SK-N-SH treated with all-trans-retinoic acid at 6 μM for 48 hours (cell line): ENCODE measurements at places on chromosomes 4 and X.

DNA sequence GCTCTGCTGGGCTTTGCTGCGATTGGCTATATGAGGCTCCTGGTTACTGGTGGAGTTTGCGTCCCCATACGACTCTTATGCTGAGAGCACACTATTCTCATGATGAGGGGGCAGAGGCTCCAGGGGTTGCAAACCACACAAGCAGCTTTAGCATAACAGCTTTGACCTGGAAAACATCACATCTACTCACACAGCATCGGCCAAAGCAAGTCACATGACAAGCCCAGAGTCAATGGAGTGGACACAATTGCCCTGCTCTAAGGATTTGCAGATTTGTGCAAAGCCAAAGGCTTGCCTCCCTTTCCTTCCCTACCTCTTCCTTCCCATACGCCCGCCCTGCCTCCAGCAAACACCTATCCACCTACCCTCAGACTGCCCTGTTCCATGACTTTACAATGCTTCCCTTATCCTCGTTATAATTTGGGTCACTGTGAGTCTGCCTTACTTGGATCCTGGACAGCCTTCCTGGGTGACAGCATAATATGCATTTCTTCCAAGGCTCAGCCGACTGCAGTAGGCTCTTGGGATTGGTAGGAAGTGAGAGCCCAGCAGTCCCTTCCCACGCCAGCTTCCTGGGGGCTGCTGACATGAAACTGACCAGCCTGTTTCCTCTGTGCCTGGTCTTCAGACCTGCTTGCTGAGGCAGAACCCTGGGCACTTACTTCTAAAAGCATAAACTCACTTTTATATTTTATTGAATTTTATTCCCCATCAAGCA lies 208.2 kb upstream of the PSAPL1 start:
- ATAC-seq: no peak

- ATAC-seq: no peak
Measured at GRCh38 chr4:104915864-104916263, 230.8 kb upstream of the TET2 start.

DNA sequence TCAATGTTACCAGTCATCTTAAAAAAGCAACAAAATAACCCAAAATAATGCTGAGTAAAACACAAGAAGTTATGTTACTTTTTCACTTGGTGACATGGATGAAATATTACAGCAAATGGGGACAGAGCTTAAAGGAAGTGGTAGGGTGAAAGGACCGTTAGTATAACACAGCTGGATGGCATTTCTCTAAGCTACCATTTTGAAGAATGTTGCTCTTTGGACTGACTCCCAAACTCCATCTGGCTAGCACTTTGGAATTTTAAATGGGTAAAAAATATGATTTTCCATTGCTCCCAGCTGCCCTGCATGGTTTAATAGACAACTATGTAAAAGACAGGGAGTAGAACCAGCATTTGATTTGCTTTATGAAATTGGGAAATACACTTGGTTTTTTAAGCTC lies 27.6 kb downstream of the CLCN5 start:
- ATAC-seq: no peak

- ATAC-seq: no peak
Measured at GRCh38 chr4:155478336-155478835, 101.6 kb upstream of the MAP9 start.

- ATAC-seq: peak; percentile 66
Measured at GRCh38 chrX:83469551-83469950, 38.5 kb upstream of the POU3F4 start.

- ATAC-seq: no peak
Measured at GRCh38 chr4:174457468-174457867, 64.8 kb downstream of the HPGD start.

- peak; percentile 97 for ATAC-seq
Measured at GRCh38 chr4:154399259-154399974, 92.2 kb downstream of the DCHS2 start.

DNA sequence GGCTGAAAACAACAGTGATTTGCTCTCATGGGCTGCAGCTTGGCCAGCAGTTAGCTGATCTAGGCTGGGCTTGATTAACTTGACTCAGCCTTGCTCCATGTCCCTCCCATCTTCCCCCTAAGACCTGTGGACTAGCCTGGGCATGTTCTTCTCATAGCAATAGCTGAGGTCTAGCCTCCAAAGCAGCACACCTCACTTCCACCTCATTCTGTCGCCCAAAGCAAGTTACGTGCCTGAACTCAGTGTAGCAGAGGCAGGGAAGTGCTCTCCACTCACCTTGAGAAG lies 62.2 kb downstream of the EVC start:
- peak; percentile 64 for ATAC-seq

GRCh38 chr4:123547216-123548165 lies 150.9 kb downstream of the SPRY1 start:
- no peak for ATAC-seq

- ATAC-seq: no peak
Measured at GRCh38 chr4:176638992-176639391, 153.7 kb downstream of the VEGFC start.

GRCh38 chrX:105471597-105471996 lies 251.1 kb upstream of the TEX13A start:
- ATAC-seq: no peak

- ATAC-seq: no peak
Measured at GRCh38 chr4:75909405-75909804, 7.2 kb upstream of the PPEF2 start.

DNA sequence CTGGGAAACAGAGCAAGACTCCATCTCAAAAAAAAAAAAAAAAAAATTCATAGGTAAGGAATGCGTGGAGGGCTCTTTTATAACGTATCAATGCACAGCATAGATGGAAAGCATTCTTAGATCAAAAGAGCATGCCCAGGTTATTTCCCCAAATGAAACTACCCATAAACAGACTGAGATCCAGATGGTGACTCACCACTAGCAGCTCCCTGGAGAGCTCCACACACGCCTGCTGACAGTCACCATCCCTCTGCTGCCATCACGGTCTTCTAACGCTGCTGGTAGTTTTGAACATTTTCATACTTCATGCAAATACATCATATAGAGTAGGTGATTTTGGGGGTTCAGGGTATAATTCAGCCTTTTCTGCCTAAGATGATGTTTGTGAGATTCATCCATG lies 136.9 kb downstream of the ASMT start:
- peak; percentile 44; the same call in 2 of the 3 replicates for ATAC-seq

GRCh38 chrX:50327235-50327634 lies 122.7 kb downstream of the CCNB3 start:
- no peak for ATAC-seq

DNA sequence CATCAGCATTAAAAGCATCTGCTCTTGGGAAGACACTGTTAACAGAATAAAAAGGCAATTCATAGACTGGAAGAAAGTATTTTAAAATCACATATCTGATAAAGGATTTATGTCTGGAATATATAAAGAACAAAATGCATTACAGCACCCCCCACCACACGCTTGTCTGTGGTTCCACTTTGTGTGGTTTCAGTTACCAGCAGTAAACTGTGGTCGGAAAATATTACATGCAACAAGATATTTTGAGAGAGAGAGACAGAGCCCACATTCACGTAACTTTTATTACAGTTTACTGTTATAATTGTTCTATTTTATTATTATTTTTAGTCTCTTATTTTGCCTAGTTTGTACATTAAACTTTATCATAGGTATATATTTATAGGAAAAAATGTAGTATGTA lies 21.2 kb upstream of the PDE6B start:
- no peak for ATAC-seq

DNA sequence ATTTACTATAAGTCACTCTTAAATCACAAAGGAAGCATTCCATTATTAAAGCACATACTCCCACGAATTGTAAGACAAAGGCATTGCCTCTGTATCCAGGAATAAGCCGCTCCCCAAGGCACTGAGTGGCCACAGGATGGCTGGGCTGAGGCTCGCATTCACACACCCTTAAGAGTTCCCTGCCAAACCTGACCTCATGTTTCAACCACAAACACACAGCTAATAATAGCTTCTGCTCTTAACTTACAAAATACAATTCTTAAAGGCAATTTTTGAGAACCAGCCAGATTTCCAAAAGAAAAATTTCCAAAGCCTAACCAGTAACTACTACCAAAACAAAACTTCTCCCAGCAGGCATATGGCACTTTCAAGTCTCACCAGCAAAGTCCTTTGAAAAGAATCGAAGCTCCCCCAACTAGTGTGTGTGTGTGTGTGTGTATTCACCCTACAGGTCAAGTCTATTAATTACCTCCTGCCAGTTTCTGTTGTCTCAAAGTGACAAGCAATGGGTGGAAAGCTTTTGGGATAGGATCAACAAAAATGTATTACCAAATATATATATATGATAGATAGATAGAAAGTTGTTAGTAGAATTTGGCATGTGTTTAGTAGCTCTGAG lies 36.0 kb downstream of the ARHGAP6 start:
- no peak for ATAC-seq

GRCh38 chr4:110953191-110953590 lies 330.3 kb upstream of the PITX2 start:
- ATAC-seq: no peak

GRCh38 chr4:22762548-22762947 lies 69.8 kb downstream of the GBA3 start:
- no peak for ATAC-seq

GRCh38 chrX:100964362-100964761 lies 5.1 kb upstream of the ARL13A start:
- ATAC-seq: no peak

- no peak for ATAC-seq
Measured at GRCh38 chr4:145639186-145639698, 20.1 kb downstream of the MMAA start.

DNA sequence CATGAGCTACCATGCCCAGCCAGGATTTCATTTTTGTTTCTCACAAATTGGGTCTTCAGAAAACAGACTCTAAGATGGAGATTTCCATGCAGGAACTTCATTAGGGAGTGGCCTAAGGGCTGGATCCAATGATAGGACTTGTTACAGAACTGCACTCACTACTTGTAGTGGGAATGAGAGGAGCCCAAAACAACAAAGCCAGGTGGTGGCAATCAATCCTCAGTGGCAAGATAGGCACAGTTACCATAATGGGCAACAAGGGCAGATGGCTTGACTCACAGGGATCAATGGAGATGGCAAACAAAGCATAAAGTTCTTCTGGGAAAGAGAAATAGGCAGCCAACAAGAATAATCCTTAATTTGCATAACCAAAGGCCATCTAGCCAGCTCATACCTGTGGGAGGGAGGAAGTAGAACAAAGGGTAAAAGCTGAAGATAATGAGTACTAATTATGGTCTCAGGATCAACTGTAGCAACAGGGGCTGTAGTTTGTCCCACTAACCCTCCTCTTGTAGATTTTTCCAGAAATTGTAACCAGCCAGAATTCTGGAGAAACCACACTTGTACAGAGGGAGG lies 72.8 kb upstream of the MAPK10 start:
- ATAC-seq: no peak

- no peak for ATAC-seq
Measured at GRCh38 chr4:13329963-13330362, 154.2 kb downstream of the RAB28 start.

- no peak for ATAC-seq
Measured at GRCh38 chrX:36950495-36951253, 57.5 kb upstream of the FAM47C start.

DNA sequence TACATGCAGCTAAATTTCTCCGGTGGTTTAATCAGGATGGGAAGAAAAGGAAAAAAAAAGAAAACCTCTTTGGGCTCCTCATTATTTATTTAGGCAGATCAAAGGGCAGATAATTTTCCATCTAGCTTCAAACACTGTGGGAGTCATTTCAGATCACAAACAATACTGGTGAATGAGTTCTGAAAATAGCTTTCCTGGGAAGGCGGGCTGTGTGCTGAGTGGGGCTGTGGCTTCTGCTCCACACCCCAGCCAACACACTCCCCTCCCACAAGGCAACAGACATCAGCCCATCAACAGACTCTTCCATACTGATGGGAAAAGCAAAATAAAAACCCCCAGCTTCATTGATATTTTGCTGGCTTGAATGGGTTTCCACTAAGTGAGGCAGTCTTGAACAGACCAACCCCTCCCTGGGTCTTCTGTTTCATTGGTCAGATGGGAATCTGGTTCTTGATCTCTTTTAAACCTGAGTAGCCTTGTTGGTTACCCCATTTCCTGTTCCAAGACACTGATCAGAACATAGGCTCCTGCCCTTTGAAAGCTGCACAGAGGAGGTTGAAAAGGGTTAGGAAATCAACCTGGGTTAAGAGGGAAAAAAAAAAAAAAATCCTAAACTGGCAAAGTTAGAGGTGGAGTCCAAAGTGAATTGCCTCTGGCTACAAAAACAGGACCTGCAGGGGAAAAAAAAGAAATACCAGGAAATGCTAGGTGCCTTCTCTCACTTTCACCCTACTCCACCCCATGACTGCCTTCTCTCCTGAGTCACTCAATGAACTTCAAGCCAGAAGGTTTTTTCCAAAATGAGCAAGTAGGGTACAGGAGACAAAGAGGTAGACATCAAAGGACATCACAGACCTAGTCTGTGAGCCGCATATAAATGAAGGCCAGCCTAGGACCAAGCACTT lies 20.0 kb downstream of the AMOT start:
- ATAC-seq: no peak

- ATAC-seq: no peak
Measured at GRCh38 chr4:84483688-84484087, 15.4 kb downstream of the NKX6-1 start.
